ENCODE measurements at places on chromosomes 12 and 14.
A peak's percentile ranks its signal among the peaks of the same experiment; 100 is the strongest.

DNA sequence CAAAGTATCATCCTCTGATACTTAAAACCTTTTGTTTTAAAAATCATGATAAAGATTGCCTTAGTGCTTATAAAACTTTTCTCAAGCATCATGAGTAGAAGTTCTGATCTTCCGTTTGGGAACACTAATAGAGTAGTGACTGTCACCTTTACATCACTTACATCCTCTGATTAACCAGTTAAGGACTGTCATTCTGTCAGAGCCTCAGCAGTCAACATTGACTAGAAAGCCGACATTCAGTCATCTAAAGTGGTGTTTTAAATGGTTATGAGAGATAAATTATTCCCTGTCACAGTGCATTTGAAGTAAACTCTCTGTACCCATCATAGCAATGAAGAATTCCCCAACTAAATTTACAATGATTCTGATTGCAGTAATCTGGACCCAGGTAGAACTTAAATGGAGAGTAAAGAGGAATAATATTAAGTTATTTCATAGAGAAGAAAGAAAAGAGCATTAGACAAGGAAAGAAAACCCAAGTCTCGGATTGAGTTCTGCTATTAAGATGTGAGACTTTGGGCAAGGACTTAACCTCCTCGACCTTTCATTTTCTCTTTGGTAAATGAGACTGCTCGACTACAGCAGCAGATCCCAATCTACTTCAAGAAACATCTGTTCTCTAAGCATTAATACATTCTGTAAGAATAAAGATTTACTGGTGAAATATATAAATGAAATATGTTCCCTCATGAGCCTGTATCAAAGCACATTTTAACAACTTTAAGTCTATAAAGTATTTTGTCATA is 563.9 kb upstream of the LMO3 start:
- no peak for DNase-seq

GRCh38 chr14:23577710-23578392 is 739 bp downstream of the JPH4 start:
- peak; percentile 8 for DNase-seq

- no peak for DNase-seq
These were observed 227.3 kb downstream of the DPF3 start for GRCh38 chr14:72666610-72667009.

DNA sequence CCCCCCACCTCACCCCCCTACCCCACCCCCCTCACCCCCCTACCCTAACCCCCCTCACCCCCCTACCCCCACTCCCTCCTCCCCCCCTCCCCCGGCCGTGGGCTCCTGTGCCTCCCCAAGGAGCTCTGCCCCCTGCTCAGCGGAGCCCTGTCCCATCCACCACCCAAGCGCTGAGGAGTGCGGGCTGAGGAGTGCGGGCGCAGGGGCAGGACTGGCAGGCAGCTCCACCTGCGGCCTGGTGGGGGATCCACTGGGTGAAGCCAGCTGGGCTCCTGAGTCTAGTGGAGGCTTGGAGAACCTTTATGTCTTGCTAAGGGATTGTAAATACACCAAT is 2.3 kb upstream of the JPH4 start:
- DNase-seq, result no peak

GRCh38 chr14:61911574-61911973 is 149.4 kb downstream of the SNAPC1 start:
- no peak for DNase-seq

GRCh38 chr14:74981833-74982232 is 20.9 kb upstream of the EIF2B2 start:
- DNase-seq, result no peak

DNA sequence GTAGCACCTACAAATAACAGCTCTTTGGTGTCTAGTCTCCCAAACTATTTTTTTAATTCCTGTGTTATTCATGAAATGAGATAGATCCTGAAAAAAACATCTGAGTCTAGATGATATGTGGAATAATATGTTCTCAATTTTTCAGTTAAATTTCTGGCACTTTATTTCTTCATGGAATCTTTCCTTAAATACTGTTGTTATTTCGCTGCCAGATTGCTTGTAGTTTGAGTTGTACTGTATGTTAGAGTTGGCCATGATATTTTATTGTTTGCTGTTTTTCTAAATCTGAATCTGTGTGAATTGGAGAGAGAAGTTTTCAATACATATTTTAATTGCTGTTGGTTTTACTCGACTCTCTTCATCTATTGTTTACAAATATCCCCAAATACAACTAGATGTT is 500.5 kb downstream of the EGLN3 start:
- DNase-seq, result no peak

DNA sequence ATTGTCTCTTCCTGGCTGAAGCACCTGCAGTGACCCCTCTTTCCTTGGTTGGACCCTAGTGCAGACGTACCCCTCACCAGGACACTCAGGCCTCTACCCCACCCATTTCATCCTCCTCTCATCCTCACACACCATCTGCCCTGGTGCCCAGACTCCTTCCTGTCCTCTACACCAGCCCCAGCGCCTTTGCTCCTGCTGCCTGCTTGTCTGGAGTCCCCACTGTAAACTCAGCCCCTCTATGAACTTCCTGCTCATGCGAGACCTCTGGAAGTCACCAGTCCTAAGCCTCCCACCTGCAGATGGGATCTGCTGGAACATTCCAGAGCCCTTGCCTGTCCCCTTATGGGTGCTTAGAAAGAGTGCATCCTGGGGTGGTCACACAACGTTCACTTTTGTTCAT is 242.5 kb downstream of the ADGRD1 start:
- no peak for DNase-seq

- DNase-seq, result no peak
These were observed 106.6 kb downstream of the SNAPC1 start for GRCh38 chr14:61868846-61869245.

- DNase-seq, result no peak
These were observed 219.4 kb downstream of the KSR2 start for GRCh38 chr12:117749431-117749830.

GRCh38 chr12:71061451-71061850 is 96.3 kb downstream of the TSPAN8 start:
- no peak for DNase-seq

GRCh38 chr12:5078423-5078822 is 34.7 kb downstream of the KCNA5 start:
- no peak for DNase-seq

DNA sequence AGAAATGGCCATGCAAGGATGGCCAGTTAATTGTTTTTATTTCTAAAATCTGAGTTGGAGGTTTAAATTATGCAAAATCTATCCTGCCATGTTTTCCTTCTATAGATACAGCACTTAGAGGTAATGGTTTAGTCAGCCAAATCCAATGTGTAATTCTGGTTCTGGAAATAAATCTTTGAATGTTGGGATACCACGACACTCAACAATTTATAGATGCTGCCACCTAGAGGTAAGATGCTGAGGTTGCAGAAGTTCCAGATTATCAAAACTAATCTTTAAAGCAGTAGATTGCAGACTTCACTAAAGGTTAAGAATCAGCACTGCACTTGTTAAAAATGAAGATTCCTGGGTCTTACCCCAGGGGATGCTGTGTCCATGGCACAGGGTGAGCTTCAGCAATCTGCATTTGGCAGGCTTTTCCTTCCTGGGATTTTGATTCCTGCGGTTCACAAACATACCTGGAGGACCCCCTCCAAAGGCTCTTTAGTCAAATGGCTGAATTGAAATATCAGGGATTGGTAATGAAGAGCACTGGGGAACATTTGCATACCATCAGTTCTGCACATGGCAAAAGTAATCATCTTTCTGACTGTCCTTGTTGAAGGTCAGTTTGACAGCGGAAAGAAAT is 53.4 kb upstream of the ANO4 start:
- no peak for DNase-seq

GRCh38 chr14:74263181-74263580 is 23.9 kb downstream of the VSX2 start:
- DNase-seq, result no peak

GRCh38 chr12:55365086-55365485 is 2.3 kb downstream of the OR6C75 start:
- no peak for DNase-seq

- no peak for DNase-seq
These were observed 239 bp downstream of the ZFP36L1 start for GRCh38 chr14:68792678-68792978.

GRCh38 chr12:88993651-88994050 is 358.6 kb downstream of the DUSP6 start:
- no peak for DNase-seq

DNA sequence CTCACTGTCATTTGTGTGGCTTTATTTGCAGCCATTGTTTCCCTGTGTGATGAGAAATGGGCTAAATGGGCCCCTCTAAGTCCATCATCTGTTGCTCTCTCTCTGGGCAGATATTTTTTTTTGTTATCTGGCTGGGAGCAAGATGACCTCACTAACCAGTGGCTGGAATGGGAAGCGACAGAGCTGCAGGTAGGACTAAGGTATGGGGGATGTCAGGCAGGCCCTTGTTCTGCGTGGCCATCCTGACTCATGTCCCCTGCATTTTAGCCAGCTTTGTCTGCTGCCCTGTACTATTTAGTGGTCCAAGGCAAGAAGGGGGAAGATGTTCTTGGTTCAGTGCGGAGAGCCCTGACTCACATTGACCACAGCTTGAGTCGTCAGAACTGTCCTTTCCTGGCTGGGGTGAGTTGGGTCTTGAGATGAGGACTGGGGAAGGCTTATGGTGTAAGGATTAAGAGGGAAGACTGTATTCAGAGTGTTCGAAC is 1.3 kb downstream of the MARS1 start:
- DNase-seq, result no peak

DNA sequence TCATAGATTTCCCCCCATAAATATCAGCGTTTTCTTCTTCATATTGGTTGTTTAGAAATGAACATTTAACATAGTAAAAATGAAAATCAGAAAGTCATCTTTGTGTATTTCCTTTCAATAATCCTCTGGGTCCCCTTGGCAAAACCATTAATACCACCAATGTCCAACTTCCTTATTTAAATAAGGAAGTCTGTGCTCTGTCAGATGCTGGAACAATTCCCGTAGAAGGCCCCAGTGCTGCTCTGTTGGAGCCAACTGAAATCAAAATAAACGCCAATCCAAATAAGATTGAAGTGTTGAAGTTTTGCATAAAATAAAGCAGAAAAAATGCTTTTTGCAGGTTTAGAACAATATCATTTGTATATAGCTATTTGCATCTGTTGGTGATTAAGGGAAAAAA is 93.1 kb downstream of the PPM1H start:
- no peak for DNase-seq

- no peak for DNase-seq
These were observed 24.1 kb downstream of the NTF3 start for GRCh38 chr12:5456030-5456429.

GRCh38 chr12:123149501-123150274 is 1.2 kb downstream of the PITPNM2 start:
- DNase-seq, result no peak

DNA sequence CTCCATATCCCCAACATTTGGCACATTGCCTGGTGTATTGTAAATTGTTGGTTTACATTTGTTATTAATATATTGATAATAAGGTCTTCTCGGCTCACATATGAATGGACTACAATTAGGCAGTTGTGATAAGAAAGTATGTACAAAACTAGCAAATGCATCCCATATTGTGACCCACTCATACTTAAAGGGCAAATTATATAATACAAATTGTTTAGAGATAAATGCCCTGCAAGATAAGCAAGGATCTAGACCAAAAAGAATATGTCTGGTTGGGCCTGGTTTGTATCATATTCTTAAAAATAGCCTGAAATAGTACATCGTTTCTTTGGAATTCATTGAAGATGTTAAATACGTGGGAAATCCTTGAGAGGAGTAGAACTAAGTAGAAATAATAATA is 151.3 kb downstream of the CNTN1 start:
- DNase-seq, result no peak

DNA sequence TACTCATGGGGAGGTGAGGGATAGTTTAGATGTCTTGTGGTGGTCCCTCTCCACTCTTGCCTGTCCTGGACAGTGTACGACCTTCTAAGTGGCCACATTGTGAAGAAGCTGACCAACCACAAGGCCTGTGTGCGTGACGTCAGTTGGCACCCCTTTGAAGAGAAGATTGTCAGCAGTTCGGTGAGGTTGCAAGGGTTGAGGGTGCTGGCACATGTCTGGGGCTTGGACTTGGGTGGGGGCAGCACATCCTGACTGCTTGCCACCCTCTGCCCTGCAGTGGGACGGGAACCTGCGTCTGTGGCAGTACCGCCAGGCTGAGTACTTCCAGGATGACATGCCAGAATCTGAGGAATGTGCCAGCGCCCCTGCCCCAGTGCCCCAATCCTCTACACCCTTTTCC is 7.6 kb upstream of the FITM1 start:
- DNase-seq, result no peak

- DNase-seq, result no peak
These were observed 87.2 kb upstream of the FRMD6 start for GRCh38 chr14:51564460-51564859.

DNA sequence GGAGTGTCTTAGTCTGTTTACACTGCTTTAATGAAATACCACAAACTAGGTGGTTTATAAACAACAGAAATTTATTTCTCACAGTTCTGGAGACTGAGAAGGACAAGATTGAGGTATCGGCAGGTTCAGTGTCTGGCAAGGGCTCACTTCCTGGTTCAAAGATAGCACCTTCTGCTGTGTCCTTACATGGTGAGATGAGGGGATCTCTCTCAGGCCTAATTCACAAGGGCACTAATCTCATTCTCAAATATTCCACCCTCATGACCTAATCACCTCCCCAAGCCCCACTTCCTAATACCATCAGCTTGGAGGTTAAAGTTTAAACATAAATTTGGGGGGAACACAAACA is 35.0 kb upstream of the PLEK2 start:
- DNase-seq, result no peak

DNA sequence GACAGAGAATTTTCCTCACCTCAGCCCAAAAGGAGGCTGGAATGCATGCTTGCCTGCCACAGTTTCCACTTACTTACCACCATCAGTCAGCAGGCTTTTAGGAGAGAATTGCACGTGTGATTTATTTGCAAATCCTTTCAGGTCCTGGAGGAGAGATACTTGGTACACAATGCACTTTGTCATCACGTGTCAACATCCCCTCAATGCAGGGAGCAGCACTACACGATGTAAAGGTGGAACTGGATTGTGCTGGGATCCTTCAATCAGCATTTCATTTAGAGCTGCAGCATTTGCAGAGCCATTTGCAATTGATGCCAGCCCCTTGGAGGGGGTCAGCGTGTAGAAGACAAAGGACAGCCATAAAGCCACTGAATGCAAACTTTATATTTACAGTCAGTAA is 218.1 kb downstream of the GLT1D1 start:
- no peak for DNase-seq

DNA sequence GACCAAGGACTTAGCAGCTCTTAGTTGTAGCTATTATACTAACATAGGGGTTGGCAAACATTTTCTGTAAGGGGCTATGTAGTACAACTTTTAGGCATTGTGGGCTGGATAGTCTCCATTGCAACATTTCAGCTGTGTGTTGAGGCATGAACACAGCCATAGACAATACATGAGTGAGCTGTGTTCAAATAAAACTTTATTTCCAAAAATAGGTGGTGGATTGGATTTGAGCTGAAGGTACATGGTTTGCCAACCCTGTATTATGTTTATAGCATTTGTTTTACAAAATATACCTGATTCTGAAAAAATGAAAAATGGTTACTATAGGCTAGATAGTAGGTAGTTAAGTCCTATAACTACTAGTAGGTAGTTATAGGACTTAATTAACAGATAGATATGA is 40.5 kb downstream of the ETNK1 start:
- no peak for DNase-seq

- no peak for DNase-seq
These were observed 44.8 kb downstream of the FOXN4 start for GRCh38 chr12:109264095-109264942.

Measured in cerebellar nuclear complex (tissue), 1 donor.